ENCODE measurements at places on chromosomes 4 and X.

- no peak for DNase-seq
Measured at GRCh38 chrX:9378980-9379696, 85.7 kb upstream of the TBL1X start.

GRCh38 chr4:56531149-56531770 is 25.7 kb downstream of the ARL9 start:
- no peak for DNase-seq

GRCh38 chr4:68927165-68927564 is 24.4 kb downstream of the UGT2A3 start:
- no peak for DNase-seq

DNA sequence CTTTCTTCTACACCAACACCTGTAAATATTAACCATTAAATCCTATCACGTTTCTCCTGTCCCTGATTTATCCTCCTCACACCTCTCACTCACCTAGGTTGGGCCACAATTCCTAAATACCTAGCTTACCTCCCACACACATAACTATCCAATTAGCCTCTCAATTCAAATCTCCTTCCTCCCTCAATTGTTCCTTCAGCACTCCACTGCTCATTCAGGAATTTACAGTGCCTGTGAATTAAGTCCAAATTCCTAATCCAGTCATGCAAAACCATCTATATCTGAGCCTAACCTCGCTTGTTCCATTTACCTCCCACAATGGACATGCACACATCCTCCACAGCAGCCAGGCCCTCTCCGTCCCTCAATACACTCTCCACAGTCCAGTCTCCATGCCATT is 17.5 kb downstream of the ANXA5 start:
- no peak for DNase-seq

DNA sequence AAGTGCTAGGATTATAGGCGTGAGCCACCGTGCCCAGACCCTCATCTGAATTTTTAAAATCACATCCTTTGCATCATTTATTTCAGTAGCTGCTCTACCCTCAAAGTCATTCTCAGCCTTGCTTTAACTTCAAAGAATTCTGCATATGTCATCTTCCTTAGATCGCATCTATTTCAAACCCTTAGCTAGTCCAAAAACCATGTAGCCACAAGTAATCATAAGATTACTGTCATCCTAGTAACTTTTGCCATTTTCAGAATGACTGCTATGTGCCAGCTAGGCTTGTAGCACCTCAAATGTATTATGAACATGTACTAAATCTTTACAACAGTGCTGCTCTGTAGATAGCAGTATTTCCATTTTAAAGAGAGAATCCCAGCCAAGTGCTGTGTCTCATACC is 45.5 kb upstream of the KLF3 start:
- DNase-seq = no peak

- no peak for DNase-seq
Measured at GRCh38 chr4:72983709-72984108, 85.8 kb downstream of the COX18 start.

All from stimulated activated naive CD4-positive, alpha-beta T cell (primary cell).